AG09319 (cell line): ENCODE measurements at places on chromosomes 2 and 18.

GRCh38 chr2:69798909-69799526, 30.4 kb upstream of the GMCL1 start:
- no peak for DNase-seq

- DNase-seq: no peak
Observed at GRCh38 chr18:48003426-48004349, 73.2 kb upstream of the SMAD2 start.

DNA sequence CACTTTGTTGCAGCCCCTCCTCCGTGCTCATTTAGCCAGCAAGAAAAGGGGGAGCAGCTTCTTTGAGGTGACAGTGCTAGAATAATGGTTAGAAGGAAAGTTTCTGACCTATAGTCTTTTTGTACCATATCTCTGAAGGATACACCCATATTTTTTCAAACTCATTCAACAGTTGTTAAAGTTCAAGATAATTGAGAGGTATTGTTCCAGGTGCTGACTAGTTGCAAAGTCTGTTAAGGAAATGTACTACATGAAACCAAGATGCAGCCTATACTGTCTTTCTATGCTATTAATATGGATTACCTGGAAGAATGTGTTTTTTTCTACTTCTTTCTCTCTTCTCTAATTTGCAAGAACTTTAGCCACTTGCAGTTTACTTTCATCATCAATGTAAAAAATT, 495.0 kb downstream of the PARD3B start:
- no peak for DNase-seq

DNA sequence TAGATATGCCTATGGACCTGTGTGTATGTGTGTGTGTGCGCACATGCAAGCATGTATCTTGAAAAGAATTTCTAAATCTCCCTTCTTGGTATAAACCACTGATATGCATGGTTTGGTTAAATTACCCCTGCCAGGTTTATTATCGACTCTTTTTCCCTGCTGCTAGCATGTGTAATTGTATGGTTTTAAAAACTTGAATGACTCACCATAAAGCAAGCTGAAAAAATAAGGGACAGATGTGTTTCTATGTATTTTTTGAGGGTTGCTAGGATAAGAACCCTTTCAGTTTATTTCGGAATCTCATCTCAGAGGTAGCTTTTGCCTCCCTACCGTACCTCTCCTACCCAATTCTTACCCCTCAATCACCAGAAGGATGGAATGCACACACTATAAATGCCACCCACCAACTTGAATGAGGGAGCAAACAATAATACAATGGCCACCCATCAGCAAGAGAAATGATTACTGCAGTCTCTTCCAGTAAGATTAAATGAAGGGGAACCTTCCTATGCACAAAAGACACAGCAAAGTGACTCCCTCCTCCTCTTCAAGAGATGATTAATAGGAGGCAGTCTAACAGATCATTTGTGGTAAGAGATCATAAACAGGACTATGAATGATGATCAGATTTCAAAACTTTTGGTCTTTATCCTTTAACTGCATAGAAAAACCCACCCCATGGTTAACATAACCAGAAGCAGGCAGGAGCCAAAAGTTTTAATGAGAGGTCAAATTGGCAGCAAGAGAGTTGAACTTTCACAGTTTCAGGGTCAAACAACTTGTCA, 357.2 kb downstream of the SATB2 start:
- DNase-seq: peak; percentile 56

- DNase-seq: no peak
Observed at GRCh38 chr18:54127759-54128378, 96.6 kb downstream of the MBD2 start.

GRCh38 chr2:28552045-28552823, 56.4 kb downstream of the PLB1 start:
- no peak for DNase-seq
